ENCODE measurements at places on chromosomes 3 and 15. TPM values are rescaled to one million over a fixed set of nuclear protein-coding genes. Genes with fewer than 3 reads are reported as not detected.

Gene GABRA5
- not detected for total RNA-seq

Gene ATP13A5
- not detected for total RNA-seq

Gene ARHGAP11A
- 2.3 TPM for total RNA-seq

Gene ARGFX
- not detected for total RNA-seq

Gene GOLGA6L9
- 9.2 TPM for total RNA-seq

Gene CRABP1
- not detected for total RNA-seq

Gene ARL8B
- 191 TPM for total RNA-seq

Gene TMEM40
- 35.4 TPM for total RNA-seq

Gene APH1B
- 4.1 TPM for total RNA-seq

Gene RPUSD2
- 16.0 TPM for total RNA-seq

Gene KNG1
- not detected for total RNA-seq

Gene CAPN3
- total RNA-seq, result 4.6 TPM

Gene MEX3B
- 2.3 TPM for total RNA-seq

Gene ZBTB47
- total RNA-seq, result 20.6 TPM

Gene ALDH1A2
- total RNA-seq, result 0.85 TPM

Gene KBTBD13
- not detected for total RNA-seq

Gene ARPP21
- not detected for total RNA-seq

Gene IFT57
- total RNA-seq, result 26.3 TPM

Gene MYL3
- not detected for total RNA-seq

Gene PLSCR4
- 1.9 TPM for total RNA-seq

All from nasal cavity respiratory epithelium epithelial cell of viscerocranial mucosa (primary cell).